ENCODE measurements at places on chromosomes 5 and 9.
A peak's percentile ranks its signal among the peaks of the same experiment; 100 is the strongest.

- DNase-seq, result no peak
Observed at GRCh38 chr5:41279040-41279439, 65.7 kb upstream of the C6 start.

GRCh38 chr5:53321073-53321472 lies 159.4 kb upstream of the FST start:
- DNase-seq, result no peak

DNA sequence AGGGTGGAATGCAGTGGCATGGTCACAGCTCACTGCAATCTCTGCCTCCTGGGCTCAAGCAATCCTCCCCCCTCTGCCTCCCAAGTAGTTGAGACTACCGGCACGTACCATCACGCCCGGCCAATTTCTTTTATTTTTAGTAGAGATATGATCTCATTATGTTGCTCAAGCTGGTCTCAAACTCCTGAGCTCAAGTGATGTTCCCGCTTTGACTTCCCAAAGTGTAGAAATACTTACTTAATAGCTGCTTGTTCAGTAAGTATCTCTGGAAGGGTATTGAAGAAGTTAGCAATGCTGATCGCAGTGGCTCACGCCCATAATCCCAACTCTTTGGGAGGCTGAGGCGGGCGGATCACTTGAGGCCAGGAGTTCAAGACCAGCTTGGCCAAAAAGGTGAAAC lies 35.7 kb upstream of the PLIN2 start:
- DNase-seq, result no peak

- no peak for DNase-seq
Observed at GRCh38 chr9:111605041-111605559, 5.7 kb upstream of the PTGR1 start.

GRCh38 chr9:113499876-113500497 lies 36.5 kb downstream of the RGS3 start:
- DNase-seq, result no peak

DNA sequence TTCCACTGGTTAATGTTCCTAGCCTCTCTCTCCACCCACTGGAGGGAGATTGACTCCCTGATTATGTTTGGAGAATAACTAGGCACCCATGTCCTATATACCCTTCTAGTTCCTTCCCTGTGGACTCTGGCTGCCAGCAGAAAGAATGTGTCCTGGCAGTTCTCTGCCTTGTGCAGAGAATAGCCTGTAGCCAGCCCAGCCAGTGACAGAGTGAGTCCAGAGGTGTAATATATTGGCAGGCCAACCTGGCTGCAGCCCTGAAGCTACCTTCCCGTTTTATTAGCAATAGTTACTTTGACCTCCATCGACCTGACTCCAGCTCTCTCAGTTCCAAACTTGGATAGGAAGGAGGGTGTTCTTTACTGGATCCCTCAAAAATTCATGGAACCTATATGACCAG lies 8.1 kb downstream of the SETD9 start:
- DNase-seq, result no peak

DNA sequence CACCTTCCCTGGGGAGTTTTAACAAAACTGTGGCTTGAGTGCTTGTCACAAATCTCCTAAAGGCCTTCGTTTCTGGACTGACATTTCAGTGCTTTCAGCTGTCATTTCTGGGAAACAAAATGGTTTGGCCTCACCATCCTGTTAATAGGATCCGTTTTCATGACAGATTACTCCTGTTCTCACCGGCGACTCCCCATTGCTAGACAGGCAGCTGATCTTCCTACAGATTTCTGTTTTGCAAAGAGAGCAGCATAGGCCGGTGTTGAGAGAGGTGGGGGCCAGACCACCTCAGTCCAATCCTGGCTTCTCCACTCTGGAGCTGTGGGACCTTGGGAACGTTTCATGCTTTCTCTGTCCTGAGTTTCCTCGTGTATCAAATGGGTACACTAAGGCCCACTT lies 75.5 kb upstream of the OTULINL start:
- no peak for DNase-seq

GRCh38 chr5:175778951-175779503 lies 92.4 kb upstream of the CPLX2 start:
- DNase-seq, result peak; percentile 24

DNA sequence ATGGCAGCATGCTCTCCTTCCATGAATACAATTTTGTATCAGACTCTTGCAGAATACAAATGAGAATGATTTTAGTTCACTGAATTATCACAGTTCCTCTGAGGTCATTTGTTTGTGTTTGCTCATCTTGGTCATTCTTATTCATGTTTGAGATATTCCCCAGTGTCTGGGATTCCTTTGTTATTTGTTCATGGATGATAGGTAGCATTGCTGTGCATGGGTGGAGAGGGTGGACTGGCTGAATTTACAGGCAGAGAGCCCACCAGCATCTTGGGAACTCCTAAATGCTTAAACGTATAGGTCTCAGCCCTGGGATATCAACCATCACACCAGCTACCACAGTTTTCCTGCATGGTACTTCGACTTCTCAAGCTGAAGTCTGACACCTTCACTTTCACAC lies 459.8 kb downstream of the CCDC171 start:
- DNase-seq, result no peak

GRCh38 chr9:71937070-71937625 lies 25.7 kb downstream of the C9orf85 start:
- DNase-seq, result no peak

DNA sequence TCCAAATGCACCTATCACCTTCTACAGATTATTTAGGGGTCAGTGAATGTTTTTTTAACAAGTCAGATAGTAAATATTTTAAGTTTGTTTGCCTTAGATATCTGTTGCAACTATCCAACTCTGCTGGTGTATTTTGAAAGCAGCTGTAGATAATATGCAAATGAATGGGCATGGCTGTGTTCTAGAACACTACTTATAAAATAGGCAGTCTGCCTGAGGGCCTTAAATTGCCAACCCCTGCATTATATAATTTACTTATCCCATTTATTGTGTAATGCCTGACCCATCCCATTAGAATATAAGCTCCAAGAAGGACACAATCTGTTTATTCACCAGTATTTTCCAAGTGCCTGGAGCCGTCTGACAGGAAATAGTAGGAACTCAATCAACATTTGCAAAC lies 149.0 kb downstream of the TTC39B start:
- DNase-seq, result no peak

DNA sequence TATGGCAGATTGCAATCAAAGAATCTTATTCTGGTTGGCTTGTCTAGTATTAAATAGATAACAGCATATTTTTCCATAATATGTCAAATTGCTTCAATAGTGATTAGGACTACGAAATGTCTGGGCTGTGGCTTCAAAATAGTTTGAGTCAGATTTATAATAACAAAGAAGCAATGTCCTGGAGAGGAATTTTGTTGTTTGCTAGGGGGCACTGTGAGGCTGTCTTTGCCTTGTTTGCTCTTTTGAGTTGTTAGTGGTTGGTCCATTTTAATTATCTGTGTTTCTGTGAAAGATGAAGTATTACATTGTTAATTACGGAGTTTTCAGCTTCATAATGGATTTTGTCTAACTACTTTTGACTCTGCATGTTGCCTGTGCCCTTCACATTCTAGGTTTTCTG lies 713.6 kb downstream of the TLE4 start:
- DNase-seq, result peak; percentile 12

- no peak for DNase-seq
Observed at GRCh38 chr5:87503004-87503403, 90.3 kb upstream of the CCNH start.

DNA sequence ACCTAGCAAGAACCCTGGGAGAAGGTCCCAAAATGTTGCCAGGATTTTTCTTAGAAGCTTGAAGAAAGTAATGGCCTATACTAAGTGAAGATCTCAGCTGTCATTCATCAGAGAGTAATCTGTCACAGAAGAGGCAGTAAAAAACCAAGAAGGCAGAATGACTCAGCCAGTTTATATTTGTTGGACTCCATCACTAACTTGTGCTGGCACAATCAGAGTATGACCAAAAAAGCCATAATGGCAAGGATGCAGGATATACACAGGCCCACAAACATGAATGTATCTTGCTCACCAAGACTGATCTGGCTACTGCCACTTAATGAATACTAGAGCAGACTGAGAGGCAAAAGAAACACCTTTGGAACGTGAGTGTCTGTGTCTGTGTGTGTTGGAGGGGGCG lies 104.0 kb upstream of the POU5F2 start:
- no peak for DNase-seq

GRCh38 chr9:73202980-73203379 lies 51.3 kb downstream of the ANXA1 start:
- no peak for DNase-seq

DNA sequence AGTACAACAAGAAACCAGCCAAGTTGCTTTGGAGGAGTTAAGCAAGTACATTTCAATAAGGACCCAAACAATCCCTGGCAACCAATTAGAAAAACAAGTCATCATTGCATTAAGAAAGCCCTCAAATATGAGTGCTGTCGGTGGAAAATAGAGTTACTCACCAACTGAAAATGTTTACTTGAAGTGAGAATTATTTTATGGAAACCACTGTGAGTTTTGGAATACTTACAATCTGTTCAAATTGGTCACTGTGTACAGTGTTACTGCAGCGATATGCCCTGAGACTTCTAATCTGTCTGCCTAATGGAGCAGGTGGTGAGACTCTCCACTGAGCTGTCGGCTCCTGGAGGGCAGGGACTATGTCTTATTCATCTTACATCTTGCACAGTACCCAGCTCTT lies 1073.2 kb upstream of the DMAC1 start:
- no peak for DNase-seq

DNA sequence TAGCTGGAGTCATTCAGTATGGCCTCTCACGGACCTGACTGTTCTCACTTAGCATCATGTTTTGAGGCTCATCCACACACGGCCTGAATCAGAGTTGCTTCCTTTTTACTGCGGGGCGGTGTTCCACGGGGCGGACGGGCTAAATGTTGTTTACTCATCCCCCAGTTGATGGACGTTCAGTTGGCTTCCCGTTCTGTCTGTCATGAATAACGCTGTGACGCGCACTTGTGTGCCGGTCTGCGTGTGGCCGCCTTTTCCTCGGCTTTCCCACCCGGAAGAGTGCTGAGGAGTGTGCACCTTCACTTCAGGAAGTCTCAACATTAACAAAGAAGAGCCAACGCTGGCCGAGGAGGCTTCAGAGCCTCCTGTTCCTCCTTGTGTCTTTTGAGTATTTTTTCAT lies 39.0 kb upstream of the IRX4 start:
- DNase-seq, result no peak

- peak; percentile 86 for DNase-seq
Observed at GRCh38 chr9:120877276-120878034, 467 bp upstream of the PHF19 start.

GRCh38 chr9:128886211-128886891 lies 4.4 kb downstream of the LRRC8A start:
- no peak for DNase-seq

DNA sequence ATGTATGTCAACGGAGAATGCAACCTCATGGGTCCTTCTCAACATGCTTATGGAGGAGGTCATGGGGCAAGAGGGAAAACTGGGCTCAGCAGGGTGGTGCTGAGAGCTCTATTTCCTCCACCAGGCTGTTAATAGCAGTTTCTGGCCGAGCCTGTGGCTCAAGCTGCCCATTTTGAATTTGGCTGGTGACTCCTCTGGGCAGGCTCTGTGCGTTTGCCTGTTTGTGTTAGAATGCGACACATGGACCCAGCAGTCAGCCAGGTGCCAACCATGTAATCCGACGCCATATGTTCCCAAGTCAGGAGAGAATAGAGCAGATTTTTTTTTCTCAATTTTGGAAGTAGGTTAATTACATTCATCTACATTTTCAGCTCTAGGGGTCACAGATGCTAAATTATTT lies 387.7 kb upstream of the CLINT1 start:
- DNase-seq, result peak; percentile 39

- no peak for DNase-seq
Observed at GRCh38 chr9:128145951-128146351, 3.3 kb upstream of the LCN2 start.

DNA sequence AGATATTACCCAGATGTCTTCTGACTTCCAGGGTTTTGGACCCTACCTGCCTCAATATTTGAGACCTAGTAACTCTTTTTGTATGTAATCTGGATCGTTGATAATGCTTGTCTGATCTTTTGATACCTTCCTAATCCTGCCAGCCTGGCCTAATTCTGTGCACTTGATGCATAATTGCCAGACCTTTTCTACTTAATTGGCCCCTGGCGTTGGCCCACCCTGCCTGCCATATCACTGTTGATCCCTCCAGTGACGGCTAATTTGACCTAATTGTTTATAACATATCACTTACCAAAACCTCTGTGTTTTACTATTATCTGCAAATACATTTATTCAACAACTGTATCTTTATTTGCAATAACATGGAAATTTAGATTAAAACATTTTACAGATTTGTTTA lies 49.0 kb downstream of the SLC44A1 start:
- no peak for DNase-seq

DNA sequence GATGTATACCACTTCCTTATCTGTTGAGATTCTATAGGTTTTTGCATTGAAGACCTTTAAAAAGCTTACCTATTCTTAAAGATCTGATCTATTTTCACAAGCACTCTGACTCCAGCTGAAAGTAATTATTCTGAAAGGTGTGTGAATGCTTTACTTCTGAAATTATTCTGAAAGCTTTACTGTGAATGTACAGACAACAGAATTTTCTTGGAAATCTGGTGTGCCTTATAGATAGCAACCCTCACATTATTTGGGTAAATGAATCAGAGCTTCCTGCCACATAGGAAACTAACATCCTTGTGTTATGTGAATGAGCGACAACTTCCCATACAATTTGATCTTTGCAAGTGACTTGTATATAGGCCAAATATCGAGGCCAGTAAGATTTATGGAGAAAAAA lies 6.5 kb downstream of the CDO1 start:
- DNase-seq, result no peak

GRCh38 chr5:32109236-32109635 lies 64.9 kb downstream of the GOLPH3 start:
- DNase-seq, result no peak

DNA sequence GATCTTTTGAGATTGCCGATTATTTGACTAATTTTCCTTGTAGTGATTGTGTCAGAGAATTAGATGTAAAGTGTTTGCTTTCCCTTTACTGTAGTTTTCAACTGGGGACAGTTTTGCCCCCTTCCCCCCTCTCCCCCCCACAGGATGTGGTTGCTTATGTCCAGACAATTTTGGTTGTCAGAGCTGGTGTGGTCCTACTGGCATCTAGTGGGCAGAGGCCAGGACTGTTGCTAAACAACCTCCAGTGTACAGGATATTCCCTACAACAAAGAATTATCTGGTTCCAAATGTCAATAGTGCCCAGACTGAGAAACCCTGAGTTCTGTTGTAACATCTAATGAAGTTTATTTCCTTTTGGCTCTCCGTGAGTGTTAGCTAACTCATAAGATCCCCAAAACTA lies 20.0 kb downstream of the TMEFF1 start:
- no peak for DNase-seq

- DNase-seq, result peak; percentile 68
Observed at GRCh38 chr9:120941046-120941770, 14.6 kb upstream of the TRAF1 start.

- peak; percentile 61 for DNase-seq
Observed at GRCh38 chr9:91162784-91163443, 198.8 kb downstream of the AUH start.

DNA sequence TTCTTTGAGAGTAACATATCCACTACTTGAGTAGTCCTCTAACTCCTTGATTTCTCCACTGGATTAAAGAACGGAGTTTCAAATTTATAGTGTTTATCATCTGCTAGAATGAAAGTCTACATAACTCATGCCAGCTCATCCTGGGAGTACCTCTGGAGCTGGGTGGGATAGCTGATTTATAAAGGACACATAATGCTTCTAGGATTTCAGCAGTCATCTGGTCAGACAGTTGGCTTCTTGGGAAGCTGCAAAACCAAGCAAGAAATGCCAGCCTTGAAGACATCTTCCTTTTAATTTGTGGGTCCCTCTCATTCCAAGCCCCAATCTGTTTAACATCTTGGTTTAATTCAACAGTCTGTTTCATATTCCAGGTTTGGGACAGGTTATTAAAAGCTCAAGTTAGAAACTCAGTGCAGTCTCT lies 3.2 kb downstream of the GALNT10 start:
- DNase-seq, result peak; percentile 63

All from muscle of leg (tissue), 16 donors.